HTR-8/SVneo (cell line): ENCODE measurements at places on chromosomes 6 and 20.

DNA sequence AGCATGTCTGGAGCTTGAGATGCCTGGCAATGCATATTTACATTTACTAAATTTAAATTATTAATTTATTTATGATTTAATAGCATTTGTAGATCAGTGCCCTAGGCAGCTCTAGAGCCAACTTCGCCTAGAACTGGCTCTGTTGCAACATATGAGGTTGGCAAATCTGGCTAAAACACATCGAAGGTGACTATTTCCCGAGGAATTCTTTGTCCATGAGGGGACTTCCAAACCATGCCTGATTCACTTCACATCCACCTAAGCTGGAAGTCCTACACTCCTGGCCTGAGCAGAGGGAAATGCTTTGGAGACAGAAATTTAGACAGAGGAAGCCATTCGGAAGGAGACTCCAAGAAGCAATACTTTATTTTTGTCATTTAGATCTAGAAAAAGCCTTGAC lies 211.0 kb upstream of the ARG1 start:
- no peak for DNase-seq

DNA sequence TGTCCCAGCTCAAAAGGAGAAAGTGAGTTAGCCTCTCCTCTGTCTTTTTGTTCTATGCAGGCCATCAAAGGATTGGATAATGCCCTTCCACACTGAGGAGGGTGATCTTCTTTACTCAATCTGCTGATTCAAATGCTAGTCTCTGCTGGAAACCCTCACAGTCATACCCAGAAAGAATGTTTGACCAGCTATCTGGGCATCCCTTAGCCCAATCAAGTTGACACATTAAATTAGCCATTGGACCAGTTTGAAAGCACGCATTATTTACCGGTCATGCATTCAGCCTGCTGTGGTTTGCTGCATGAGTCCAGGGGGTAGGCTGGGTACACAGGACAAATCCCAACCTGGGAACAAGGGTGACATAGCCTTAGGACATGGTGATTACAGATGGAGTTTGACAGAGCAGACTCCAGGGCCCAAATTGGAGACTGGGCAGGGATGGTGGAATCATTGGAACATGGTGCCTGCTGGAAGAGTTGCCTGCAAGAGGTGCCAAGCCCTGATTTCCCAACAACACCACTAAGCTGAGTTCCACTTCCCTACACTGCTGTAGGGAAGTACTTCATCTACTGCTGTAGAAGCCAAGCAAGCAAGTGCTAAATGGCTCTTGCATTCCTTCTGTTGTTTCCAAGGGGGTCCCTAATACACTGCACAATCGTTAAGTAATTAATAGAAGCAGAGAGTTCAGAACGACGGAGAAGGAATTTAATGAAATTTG lies 87.7 kb downstream of the RNF182 start:
- DNase-seq: no peak

DNA sequence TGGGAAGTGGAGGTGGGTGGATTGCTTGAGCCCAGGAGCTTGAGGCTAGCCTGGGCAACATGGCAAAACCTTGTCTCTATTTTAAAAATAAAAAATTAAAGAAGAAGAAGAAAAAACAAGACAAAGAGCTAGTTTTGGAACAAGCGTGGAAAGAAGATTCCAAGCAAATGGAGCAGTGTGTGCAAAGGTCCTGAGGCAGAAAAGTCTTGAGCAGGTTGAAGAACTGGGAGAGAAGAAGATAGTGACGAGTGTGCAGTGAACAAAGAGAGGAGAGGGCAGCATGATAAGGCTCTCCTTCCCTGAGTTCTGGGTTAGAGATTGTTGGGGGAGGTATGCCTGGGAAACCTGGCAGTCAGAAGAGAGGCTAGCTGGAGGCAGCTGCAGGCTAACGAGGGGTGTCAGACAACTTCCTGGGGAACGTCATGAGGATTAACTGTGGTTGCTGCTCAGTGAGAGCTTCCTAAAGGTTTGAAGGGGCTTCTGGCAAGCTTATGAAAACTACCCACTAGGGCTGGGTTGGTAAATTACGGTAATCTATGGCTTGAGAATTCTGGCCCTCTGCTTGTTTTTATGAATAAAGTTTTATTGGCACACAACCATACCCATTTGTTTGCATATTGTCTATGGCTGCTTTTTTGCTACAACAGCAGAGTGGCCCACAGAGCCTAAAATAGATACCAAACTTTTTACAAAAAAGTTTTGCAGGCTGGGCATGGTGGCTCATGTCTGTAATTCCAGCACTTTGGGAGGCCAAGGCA lies 128.9 kb downstream of the ZFP64 start:
- no peak for DNase-seq

GRCh38 chr20:3738111-3739053 lies 5.9 kb downstream of the HSPA12B start:
- DNase-seq: no peak

- no peak for DNase-seq
Measured at GRCh38 chr6:16420715-16421461, 182.5 kb downstream of the GMPR start.

DNA sequence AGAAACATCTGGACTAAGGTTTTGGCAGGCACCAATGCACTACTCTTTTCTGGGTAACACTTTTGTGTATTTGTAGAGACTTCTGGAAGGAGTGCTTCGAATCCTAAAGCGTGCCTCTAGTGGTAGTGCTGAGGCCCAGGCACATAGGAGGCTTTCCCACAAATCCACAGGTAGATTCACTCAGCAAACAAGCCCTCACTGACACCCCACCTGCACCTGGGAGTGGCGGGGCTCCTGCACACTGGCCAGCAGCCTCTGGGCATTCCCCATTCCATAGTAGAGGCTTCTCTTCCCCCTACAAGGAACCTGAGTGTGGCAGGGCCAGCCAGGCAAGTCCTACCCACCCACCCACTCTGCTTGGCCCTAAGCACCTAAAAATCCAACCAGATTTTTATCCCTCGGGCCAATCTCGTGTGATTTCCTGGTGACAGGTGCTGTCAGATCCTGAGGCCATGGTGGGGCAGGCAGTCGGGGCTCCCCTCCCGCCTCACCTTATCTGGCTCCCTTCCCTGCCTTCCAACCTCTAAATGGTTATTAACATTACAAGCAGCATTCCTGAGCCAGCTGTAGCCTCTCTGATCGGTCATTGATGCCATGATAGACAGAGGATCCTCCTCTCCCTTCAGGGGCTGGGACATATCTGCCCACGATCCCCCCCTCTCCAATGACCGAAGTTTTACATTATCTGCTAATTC lies 82.4 kb downstream of the SLC2A10 start:
- DNase-seq: no peak

DNA sequence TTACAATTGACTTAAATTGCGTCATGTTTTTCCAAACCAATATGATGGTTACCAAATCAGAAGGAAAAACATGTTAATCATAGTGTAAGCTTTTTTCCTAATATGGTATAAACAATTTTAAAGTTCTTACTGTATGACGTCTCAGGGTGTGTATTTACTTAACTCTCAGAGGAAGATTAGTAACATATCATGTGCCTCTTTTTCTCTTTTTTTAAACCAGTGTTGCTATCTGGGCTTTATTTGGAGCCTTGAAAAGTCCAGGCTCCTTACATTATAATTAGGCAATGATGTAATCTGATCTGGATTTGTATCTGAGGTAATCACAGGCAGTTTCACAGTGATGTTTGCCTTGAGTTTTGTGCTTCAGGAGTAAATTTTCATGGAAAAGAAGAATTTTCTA lies 20.4 kb upstream of the RAB23 start:
- peak; percentile 22 for DNase-seq

DNA sequence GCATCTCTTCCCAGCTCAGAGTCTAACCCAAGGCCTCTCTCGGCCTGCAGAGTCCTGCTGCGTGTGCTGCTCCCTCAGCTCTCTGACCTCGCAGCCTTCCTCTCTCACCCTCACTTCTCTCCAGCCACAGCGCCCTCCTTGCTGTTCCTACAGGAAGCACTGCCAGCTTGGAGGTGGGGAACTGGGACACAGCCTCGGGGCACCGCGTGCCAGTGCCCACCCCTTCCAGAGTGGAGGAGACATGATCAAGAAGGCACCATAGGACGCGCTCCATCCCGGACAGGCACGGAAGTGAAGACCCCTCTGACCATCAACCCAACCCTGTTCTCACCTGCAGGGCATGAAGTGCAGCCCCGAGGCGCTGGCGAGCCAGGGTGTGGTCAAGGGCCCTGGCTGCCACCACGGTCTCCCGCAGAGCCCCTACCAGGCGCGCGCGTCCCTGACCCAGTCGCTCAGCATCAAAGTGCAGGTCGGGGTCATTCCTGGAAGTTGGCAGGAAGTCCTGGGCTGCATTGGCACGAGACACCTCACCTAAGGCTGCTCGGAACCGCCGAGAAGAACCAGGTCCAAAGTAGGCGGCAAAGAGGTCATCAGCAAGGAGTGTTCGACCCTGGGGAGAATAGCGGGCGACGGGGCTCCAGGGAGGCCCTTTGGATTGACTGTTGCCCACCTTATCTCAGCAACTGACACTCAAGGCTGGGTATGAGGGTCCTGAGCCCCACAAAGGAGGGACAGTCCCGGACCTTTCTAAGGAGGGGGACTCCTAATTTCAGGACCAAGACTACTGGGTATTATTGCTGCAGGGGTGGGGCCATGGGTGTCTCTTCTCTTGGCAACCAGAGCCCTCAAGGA lies 1.3 kb downstream of the VWA7 start:
- no peak for DNase-seq

DNA sequence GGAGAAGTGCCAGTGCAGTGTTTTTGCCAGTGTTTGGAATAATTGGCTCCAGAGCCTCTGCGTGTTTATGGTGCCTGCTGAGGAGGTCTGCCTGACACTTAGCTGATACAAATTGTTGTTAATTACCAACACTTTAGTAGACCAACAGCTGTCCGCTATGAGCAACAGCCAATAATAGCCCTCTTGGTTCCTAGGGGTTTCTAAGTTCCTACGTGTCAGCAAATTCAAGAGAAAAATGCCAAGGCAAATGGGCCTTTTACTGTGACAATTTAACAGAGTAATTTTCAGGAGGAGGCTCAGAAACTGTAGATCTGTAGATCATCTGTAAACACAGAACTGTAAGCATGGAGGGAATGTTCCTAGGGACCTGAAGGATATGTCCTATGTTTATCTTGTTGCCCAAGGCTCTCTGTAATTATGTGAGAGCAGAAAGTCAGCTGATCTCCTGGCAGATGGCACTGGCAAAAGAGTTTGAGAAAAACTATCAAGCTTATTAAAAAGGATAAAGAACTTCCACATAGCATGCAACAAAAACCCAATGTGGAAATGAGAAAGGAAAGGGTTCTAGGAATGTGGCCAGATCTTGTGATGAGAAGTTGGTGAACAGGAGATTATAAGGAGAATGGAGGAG lies 157.7 kb downstream of the GJA1 start:
- DNase-seq: no peak

DNA sequence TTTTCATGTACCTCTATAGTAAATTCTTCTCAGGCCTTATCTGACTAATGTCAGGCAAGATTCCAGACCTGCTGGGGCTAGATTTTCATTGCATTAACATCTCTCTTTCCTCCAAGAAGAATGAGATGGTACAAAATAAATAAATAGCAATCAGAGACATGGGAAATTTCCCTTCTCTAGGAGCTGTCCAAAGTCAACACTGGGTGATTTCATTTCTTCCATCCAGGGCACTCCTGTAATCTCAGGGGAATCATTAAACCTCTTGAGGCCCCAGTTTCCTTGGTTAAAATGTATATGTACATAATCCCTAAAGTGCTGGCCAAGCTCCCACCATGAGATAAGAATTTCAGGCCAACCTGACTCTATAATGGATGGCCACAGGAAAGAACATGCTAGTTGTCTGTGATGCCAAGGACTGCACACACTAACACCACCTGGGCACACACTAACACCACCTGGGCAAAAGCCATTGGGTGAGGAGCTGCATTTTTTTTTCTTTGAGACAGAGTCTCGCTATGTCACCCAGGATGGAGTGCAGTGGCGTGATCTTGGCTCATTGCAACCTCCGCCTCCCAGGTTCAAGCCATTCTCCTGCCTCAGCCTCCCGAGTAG lies 912 bp downstream of the IL17F start:
- no peak for DNase-seq

- DNase-seq: no peak
Measured at GRCh38 chr20:31597481-31597855, 7.6 kb upstream of the ID1 start.

DNA sequence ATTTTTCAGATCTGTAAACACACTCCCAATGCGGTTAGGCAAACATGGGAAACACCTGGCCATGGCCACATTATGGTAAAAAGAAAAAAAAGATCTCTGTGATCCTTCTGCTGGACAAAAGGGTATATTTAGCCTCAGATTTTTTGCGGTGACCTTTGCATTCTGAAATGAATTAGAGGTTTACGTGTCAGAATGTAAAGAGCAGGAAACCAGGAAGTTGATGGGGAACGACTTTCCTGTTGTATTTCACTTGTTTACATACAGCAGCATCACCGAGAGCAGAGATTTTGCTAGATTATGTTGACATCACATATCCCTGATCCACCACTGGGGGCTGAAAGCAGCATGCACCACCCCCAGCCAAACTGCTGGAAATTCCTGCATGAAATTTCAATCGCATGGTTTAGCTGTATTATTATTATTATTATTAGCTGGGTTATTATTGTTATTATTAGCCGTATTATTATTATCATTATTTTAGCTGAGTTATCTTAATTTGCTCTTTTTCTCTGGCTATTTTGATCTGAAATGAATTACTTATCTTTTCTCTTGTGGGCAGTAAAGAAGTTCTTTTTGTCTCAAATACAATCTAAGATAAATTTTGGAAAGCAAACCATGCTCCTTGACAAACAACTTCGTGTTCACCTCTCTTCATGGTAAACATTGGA lies 189.4 kb downstream of the ZFP64 start:
- DNase-seq: peak; percentile 78

- no peak for DNase-seq
Measured at GRCh38 chr6:30894935-30895334, 10.6 kb downstream of the DDR1 start.

GRCh38 chr6:100105919-100106529 lies 112.0 kb upstream of the MCHR2 start:
- DNase-seq: no peak

DNA sequence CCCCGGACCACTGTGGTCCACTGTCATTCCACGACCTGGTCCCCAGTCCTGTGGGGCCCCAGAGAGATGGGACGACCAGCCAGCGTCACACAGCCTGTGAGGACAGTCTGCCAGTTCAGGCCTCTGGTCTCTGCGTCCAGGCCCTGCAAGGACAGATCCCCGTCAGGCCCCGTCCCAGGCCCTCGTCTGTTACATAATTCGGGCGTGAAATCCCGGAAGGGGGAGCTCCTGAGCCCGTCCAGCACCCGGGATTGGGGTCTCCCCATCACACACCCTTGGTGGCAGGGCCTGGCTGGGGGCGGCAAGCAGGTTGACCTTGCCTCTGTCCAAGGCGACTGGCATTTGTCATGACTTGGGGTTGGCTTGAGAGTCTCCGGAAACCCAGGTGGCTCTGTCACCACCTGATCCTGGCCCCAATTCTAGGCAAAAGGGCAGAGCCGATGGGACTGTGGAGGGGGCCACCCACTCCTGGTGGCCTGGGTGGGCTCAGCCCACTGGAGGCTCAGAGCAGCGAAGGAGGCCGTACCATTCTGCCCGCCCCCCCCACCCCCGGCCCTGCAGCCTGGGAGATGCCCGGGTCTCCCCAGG lies 73.8 kb upstream of the GATA5 start:
- no peak for DNase-seq

GRCh38 chr20:10447028-10447427 lies 11.9 kb downstream of the SLX4IP start:
- DNase-seq: peak; percentile 79

- peak; percentile 80 for DNase-seq
Measured at GRCh38 chr6:11772109-11772825, 6.3 kb downstream of the ADTRP start.
